Fibroblast of skin of scalp (primary cell): ENCODE measurements at places on chromosomes 12 and 14.

DNA sequence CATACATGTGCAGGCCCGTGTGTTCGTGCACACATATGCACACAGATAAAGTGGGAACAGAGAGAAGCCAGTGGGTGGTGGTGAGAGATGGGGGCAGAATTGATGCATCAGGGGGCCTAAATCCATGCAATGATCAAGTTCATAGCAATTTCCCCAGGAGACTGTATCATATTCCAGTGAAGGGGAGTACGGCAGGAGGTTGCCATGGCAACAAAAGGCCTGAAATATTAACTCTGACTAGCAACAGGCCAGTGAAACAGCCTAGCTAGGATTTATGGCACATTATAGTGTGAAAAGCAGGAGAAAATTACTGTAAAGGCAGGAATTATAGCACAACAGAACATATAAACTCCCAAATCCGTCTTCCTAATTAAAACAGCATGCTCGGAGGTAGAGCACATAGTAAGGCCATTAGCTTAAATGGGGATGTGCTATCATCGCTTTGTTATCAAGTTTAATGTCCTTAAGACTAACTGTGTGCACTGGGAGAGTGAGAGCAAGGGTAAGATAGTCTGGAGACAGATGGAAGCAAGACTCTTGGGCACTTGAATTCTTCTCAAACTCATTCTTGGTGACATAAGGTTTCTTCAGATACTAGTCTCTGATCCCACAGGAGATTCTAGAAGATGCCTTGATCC lies 806.3 kb downstream of the DIO2 start:
- peak; percentile 38 for DNase-seq

DNA sequence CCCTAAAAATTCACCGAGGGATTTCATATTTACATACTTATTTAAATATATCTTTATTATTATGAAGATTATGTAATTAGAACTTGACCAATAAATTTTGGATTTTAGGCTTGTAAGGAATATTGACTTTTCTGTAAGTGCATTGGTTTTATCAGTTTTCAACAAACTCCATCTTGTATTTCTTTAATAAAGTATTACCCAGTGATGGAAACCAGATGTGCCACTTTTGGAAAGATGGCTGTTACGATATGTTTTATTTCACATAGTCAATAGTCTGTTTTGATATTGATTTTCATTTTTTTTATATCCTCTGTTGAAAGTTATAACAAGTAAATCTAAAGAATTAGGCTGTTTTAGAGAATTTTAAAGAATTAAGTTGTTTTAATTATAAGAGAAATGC lies 1.8 kb downstream of the MON2 start:
- DNase-seq = no peak

DNA sequence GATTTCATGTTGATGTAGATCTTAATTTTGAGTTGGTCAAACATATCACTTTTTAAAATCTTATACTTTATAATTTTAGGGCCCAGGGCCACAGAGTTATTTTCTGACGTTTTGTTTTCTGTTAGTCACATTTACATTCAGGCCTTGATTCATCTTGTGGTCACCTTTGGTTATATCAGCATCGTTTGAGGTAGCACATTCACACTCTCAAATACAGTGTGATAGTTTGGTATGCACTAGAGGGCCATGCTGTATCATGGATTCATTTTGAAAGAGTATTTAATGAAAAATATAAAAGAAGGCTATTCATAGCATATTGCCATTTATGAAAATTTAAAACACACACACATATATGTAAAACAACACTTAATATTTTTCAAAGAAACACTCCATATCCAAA lies 274.6 kb downstream of the RAD51B start:
- no peak for DNase-seq

GRCh38 chr12:8834230-8834629 lies 11.8 kb downstream of the A2ML1 start:
- DNase-seq = no peak

- DNase-seq = peak; percentile 68
Measured at GRCh38 chr14:86038387-86039042, 508.6 kb downstream of the FLRT2 start.

DNA sequence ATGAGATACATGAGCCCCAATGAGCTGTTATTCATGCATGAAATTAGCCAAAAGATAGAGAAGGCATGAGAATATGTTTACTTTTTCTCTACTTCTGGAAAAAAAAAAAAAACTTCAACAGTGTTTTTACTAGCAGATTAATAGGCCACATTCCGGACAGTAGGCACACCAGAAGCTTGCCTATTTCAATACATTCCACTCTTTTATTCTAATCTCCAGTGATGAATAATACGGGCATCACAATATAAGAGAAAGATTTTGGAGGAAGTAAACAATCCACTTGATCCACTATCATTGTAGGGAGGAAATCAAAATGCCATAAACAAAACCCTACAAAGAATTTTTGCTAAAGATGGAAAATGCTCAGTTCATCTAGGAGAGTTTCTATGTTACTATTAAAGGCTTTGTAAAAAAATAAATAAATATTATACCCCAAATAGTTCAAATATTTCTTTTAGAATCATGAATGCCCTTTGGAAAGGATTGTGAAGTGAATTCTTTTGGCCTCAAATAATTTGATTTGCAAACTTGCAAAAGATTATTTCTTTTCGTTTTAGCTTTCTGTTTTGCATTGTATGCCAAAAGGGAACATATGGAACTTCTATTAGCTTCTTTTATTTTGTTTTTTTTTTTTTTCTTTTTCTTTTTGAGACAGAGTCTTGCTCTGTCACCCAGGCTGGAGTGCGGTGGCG lies 232.6 kb downstream of the EPS8 start:
- DNase-seq = peak; percentile 63
